MV-4-11 (cell line): ENCODE measurements at places on chromosomes 3 and 15.

GRCh38 chr3:197331131-197331530 lies 32.7 kb upstream of the DLG1 start:
- DNase-seq, result no peak

GRCh38 chr3:58044691-58045483 lies 36.7 kb downstream of the FLNB start:
- no peak for DNase-seq

DNA sequence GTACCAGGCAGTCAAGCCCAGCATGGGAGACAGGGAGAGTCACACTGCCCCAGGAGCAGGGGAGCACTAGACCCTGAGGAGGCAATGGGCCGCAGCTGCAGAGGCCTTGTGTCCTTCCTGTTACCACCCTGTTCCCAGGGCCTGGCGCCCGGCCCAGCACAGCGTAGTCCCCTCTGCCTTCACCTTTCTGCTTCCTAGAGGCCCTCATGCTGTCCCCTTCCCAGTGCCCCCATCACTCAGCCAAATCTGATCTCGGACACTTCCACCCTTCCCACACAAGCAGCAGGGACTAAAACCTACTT lies 6.9 kb upstream of the TBC1D2B start:
- DNase-seq, result no peak

GRCh38 chr15:97961067-97961954 lies 808 bp downstream of the ARRDC4 start:
- DNase-seq, result peak; percentile 33

GRCh38 chr15:90864507-90864906 lies 3.9 kb upstream of the FURIN start:
- DNase-seq, result no peak

- no peak for DNase-seq
Measured at GRCh38 chr3:100759159-100759558, 49.9 kb downstream of the TFG start.

DNA sequence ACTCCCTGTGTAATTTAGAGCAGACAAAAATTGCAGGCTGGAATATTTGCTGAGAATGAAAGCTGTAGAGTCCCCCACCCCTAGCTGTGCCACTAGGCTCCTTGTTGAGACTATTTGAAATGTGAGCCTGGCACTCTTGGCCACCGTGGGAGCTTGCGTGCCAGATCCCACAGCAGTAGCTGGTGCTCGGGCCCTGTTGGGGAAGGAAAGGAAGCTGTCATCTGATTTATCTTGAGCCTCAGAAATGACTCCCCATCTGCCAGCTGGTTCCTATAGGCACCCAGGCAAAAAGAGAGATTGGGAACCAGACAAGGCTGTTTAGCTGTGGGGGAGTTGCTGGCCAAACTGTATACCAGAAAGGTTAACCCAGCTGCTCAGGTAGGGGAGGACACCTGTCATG lies 23.4 kb upstream of the CLEC3B start:
- DNase-seq, result no peak

GRCh38 chr3:32136703-32137102 lies 30.3 kb downstream of the GPD1L start:
- DNase-seq, result peak; percentile 91

GRCh38 chr3:31274326-31275024 lies 258.2 kb upstream of the STT3B start:
- no peak for DNase-seq
